AG10803 (cell line): ENCODE measurements at places on chromosomes 3 and 15.

GRCh38 chr15:89195836-89196235 is 25.5 kb downstream of the RLBP1 start:
- no peak for DNase-seq

GRCh38 chr3:39801216-39801615 is 8.2 kb upstream of the MYRIP start:
- no peak for DNase-seq

DNA sequence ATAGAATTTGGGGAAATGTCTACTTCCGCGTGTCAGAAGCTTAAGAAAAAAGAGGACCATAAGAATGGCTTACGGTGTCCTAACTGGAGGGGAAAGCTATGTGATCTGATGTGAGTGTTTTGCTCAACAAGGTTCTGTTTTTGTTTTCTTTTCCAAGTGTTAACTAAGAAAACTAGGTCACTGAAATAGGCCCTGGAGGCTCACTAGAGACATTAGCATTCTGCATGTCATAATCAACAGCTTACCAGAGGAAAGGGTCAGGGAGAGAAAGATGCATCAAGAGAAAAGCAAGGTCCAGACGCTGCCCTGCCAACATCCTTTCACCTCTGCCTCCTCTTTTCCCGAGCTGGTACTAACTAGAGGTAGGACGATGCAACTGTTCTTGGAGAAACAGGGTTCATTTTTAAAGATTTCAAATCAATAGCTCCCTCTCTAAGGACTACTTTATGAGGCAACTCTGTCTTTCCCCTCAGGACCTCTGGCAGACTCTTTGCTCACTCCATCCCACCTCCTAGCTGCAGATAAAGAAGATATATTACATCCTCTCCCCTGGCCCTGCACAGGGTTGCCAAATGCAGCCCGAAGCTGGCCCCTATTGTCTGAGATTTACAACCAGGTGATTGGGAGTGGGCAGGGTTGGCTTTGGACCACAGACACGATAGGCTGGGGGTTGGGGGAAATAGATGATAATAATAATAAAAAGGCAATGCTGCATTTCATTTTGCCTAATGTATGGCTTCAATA is 209.9 kb upstream of the SLC2A2 start:
- DNase-seq: no peak

GRCh38 chr15:65085990-65086679 is 9.6 kb downstream of the KBTBD13 start:
- no peak for DNase-seq

- no peak for DNase-seq
Observed at GRCh38 chr15:52277575-52277974, 18.0 kb downstream of the MYO5C start.

GRCh38 chr15:88385078-88385700 is 82.0 kb downstream of the MRPL46 start:
- peak; percentile 60 for DNase-seq

- peak; percentile 62 for DNase-seq
Observed at GRCh38 chr3:157201648-157202278, 41.8 kb upstream of the CCNL1 start.

DNA sequence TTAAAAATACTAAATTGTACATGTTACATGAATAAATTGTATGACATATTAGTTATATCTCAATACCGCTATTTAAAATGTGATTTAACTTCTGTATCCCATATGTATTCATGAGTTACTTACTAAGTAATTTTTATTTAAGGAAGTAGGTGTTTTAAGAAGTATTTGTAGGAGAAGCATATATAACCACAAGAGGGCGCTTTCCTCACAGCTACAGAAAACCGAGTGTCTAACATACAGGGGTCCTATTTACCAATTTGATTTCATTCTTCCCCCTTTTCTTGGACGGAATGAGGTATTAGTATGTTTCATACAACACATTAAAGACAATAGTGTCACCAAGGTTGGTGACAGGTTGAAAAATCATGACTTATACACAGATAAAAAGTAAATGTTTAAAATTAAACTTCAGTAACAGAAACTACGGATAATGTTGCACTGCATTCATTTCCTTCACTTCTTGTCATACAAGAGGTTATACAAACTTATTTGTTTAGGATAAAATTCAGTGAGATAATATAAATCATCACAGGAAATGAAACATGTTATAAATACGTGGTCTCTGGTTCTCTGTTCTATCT is 253.6 kb downstream of the MAGI1 start:
- peak; percentile 73 for DNase-seq

DNA sequence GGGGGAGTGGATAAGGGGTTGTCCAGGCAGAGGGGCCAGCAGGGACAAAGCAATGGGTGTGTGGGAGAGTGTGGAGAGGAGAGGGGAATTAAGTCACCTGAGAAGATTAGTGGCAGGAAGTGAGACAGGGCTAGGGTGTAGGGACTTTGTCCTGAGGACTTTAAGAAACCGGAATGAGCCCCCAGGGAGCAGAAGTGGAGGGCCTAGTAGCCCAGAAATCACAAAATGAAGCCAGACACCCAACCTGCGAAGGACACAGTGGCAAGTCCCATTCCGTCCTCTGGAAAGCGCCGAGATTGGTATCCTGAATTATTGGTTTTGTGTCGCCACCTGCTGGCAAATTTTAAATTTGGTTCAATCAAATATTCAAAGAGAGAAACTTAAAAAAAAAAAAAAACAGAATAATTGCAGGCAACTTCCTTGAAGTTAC is 78.0 kb upstream of the SLC25A36 start:
- DNase-seq: peak; percentile 56

DNA sequence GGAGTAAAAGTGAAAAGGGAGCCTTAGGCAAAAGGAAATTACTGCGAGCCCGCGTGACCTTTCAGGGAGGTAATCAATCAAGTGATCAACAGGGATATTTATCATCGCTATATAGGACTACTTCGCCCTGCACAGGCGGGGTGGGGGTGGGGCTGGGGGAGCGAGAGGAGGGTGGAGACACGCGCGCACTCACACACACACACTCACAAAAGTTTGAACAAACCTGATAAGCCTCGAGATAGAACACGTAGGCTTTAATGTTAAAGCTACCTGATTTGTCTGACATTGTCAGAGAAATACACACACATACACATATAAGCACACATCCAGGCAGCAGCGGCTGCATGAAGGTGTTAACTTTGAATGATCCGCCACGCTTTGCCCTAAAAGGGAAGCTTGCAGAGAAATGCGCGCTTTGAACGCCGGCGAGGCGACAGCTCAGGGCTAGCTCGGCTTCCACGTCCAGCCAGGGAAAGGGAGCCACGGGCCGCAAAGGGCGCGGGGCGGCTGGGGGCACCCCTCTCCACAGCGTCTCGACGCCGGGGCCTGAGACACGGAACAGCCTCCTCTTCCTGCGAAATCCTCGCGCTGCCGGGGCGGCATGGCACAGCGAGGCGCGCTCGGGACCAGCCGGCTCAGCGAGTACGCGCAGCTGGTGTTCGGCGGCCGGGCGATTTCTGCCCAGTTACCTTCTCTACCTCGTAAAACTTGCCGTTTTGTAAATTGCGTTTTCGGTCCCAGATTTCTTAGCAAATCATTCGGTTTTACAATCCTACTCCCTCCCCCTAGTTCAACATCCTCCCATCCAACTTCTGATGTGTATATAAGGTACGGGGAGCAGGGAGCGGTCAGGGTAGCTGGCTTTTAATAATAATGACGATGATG is 4.8 kb upstream of the MECOM start:
- no peak for DNase-seq

- DNase-seq: no peak
Observed at GRCh38 chr3:124249038-124249437, 257.1 kb upstream of the ROPN1 start.

DNA sequence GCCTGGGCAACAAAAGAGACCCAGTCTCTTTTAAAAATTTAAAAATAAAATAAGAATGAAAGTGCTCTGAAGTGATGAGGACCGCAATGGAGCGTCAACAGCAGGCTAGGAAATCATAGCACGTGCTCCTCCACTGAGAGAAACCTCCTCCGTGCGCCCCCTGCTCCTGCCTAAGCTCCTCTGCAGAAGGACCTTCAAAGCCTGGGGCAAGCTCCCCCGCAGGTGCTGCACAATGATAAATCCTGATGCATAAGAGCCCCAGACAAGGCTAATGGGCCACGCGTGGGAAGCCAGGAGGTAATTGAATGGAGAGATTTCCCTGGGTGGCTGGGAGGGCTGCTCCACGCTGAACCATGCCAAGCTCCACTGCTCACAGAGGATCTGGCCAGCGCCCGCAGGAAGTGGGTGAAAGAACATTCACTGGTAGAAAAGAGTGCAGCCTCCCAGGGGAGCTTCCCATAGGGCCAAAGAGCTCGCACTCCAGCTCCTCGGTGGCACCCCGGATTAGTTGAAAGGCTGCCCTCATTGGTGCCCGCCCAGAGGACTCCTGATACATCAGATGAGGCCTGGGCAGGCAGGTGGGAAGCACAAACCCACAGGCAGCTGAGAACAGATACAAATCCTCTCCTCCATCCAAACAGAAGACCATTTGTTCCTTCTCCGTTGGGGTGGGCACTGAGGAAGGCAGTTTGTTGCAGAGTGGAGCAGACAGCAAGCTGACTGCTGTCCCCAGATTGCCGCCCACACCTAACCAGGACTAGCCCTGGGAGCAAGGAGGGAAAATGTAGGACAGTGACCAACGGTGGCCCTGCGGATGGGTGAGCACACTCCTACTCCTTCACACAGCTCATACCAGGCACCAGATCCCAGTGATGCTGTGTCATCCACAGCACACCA is 52.5 kb downstream of the CPN2 start:
- DNase-seq: no peak

DNA sequence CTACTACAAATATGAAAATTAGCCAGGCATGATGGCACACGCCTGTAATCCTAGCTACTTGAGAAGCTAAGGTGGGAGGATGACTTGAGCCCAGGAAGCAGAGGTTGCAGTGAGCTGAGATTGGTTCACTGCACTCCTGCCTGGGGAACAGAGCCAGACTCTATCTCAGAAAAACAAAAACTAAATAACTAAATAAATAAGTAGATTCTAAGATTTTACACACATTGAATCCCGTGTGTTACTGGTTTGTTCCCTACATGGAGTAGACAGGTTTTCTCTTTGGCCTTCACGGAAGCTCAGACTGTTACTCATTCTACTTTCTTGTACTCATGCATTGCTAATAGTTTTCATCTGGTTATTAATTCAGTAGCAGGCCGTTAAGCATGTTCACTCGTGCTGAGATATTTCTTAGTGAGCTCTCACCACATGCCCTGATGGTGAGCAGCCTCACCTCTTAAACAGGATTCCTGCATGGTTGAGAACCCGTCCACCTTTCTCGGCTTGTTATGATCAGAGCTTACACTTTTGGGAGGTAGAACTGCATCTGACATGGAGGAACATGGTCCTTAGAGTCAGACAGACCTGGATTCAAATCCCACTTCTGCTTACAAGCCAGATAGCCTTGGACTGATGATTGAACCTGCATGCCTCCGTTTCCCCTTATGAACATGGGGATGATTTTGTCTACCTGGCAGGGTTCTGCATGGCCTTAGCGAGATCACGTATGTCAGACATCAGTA is 49.1 kb downstream of the CMTM7 start:
- DNase-seq: peak; percentile 38

GRCh38 chr15:37208146-37209040 is 108.0 kb upstream of the MEIS2 start:
- DNase-seq: no peak

DNA sequence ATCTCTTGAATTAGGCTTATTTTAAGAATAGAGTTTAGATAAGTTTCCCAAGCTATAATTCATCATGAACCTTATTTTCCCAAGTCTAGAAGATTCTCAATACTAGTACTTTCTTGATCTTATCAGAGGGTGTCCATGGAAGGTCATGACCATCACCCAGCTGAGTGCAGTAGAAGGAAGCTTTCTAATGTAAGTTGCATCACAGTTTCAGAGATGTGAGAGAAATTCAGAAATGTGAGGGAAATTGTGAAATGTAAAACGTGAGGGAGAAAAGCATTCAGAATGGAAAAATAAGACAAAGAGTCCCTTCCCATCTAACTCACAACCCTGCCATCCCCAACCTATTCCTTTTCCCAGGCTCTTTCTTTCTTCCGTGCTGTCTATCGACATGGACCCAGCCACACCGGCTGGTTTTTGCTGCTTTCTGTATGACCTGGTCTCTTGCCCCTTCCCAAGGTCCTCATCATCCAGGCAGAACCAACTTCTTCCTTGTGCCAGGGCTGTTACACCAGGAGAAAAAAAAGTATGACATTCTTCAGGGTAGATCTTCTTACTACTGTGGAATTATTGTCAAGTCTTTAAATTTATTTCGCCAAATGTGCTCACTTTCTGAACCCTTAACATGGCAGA is 6.7 kb downstream of the CAPN3 start:
- no peak for DNase-seq

DNA sequence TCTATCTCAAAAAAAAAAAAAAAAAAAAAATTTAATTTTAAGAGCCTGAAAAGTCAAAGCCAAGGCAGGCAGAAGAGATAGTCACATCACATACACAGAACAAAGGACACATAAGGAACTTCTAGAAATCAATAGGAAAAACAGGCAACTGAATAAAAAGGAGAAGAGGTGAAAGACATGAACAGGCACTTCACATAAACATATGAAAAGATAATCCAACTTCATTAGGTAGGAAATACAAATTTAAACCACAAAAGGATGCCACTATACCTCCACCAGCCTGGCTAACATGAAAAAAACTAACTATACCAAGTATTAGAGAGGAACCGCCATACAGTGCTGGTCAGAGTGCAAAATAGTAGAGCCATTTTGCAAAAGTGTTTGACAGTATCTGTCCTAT is 14.1 kb downstream of the CCDC12 start:
- DNase-seq: no peak

- DNase-seq: no peak
Observed at GRCh38 chr3:54506603-54507002, 384.3 kb downstream of the CACNA2D3 start.

- DNase-seq: peak; percentile 23
Observed at GRCh38 chr3:113783980-113784379, 37.1 kb downstream of the ATP6V1A start.

- DNase-seq: no peak
Observed at GRCh38 chr3:132661101-132661500, 972 bp downstream of the UBA5 start.

DNA sequence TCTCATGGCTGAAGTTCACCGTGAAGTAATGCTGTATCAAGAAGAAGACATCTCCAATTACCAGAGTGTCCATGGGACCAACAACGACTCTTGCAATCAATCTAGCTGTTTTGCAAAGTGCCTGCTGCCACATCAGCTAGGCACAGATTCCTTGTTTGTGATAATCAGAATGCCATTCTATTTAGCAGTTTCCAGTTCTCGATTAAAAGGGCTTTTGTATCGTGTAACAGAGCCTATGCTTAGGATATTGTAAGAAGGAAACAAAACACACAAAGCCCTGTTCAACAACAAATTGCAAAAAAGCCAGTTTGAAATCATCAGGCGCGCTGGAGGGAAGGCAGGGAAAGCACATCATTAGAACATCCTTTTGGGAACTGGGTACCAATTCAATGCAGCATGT is 26.1 kb downstream of the RASGRF1 start:
- no peak for DNase-seq

DNA sequence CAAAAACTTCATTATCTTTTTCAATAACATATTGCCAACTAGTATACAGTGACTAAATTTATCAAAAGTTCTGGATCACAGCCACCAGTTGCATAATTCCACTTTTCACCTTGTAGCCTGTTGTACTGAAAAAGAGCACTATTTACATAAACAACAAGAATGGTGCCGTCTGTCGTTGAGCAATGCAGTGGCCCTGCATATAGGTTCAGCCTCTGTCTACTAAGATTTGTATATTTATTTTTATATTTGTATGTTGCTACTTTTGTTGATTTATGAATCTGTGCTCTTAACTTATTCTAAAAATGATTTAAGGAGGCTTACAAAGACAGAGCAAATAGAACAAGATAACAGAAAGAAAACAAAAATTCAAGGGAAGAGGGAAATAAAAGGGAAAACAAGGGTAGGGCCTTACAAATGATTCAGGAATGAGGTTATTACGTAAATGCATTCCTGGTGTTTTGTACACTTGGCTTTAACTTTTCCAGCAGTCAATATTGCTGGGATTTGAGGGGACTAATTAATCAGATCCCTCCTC is 257.6 kb upstream of the STT3B start:
- peak; percentile 87 for DNase-seq
